ENCODE measurements at places on chromosomes 1 and 21.

- DNase-seq = no peak
Measured at GRCh38 chr1:30673395-30673794, 50.0 kb downstream of the MATN1 start.

- no peak for DNase-seq
Measured at GRCh38 chr1:211007830-211008229, 126.1 kb downstream of the KCNH1 start.

- DNase-seq = no peak
Measured at GRCh38 chr1:64087768-64088167, 115.7 kb upstream of the UBE2U start.

GRCh38 chr1:53735261-53735660 is 3.7 kb downstream of the GLIS1 start:
- DNase-seq = no peak

DNA sequence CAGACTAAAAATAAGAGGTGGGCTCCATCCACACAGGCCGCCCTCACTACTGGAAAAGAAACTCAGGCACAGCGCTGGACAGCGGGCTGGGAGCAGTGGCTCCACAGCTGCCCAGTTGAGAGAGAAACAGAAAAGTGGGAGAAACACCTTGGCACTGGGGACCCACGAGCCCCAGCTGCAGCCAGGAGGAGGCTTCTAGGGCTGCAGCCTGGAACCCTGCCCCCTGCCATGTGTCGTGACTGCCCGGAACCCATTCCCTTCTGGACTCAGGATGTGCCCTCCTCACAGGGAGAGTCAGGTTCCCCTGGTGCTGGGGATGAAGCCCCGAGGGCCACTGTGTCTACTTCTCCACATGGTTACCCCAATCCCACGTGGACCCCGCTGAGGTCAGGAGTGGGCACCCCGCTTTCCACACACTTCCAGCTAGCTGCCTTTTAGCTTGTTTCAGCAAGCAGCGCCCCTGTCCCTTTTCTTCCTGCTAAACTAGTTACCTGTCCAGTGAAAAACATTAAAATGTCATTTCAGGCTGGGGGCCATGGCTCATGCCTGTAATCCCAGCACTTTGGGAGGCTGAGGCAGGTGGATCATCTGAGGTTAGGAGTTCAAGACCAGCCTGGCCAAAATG is 35.9 kb downstream of the PARP1 start:
- DNase-seq = no peak

- DNase-seq = no peak
Measured at GRCh38 chr1:108852221-108852975, 4.5 kb downstream of the AKNAD1 start.

GRCh38 chr21:37087188-37087587 is 14.1 kb downstream of the TTC3 start:
- no peak for DNase-seq
